Cardiac septum (tissue), 1 donor: ENCODE measurements at places on chromosomes 1 and 21. TPM values are rescaled to one million over a fixed set of nuclear protein-coding genes. Genes with fewer than 3 reads are reported as not detected.

- DNase-seq = no peak
Observed at GRCh38 chr1:101918277-101918676, 78.4 kb downstream of the OLFM3 start.

- DNase-seq = no peak
Observed at GRCh38 chr1:50841791-50842387, 118.2 kb downstream of the FAF1 start.

- no peak for DNase-seq
Observed at GRCh38 chr1:41294216-41294615, 52.1 kb upstream of the SCMH1 start.

DNA sequence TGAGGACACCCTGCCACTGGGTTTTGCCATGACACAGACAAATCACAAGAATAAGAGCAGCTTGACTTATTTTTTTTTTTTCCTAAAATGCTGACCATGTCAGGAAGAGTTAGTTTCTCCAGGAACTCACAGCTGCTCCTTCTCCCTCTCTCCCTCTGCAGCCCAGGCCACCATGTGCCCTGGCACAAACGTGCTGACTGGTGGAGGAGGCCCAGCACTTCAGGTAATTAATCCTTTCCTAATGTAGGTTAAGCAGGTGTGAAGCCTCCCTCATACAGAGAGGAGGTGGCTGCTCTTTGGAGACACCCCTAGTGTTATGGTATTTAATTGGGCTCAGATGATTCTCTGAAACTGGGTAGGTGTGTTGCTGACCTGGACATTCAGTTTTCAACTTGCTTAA is 129.8 kb upstream of the USH2A start:
- DNase-seq = no peak

GRCh38 chr1:248421384-248421783 is 18.5 kb downstream of the OR2T1 start:
- DNase-seq = no peak

DNA sequence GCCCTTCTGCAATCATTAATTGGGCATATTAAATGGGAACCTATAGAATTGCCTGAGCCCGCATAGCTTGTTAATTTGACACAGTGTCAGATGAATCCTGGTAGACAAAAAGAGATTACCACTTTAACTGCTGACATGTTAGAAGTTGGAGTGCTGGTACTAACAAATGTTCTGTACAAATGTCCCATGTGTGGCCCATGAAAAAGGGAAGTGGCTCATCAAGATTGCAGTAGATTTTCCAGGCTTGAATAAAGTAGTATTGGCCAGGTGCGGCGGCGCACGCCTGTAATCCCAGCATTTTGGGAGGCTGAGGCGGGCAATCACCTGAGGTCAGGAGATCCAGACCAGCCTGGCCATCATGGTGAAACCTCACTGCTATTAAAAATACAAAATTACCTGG is 45.6 kb downstream of the GNPAT start:
- no peak for DNase-seq

Gene SLC2A5
- 1.5 TPM for total RNA-seq

- DNase-seq = no peak
Observed at GRCh38 chr1:153852170-153852569, 70.6 kb downstream of the GATAD2B start.

GRCh38 chr1:156319664-156320063 is 18.4 kb downstream of the CCT3 start:
- no peak for DNase-seq

Gene EDN2
- 1.1 TPM for total RNA-seq

Gene CD1B
- total RNA-seq = not detected

Gene S100A1
- 1,915 TPM for total RNA-seq

- no peak for DNase-seq
Observed at GRCh38 chr1:224343679-224344078, 13.0 kb upstream of the CNIH4 start.

Gene TMPRSS3
- not detected for total RNA-seq

GRCh38 chr1:216670118-216670883 is 52.9 kb downstream of the ESRRG start:
- no peak for DNase-seq

DNA sequence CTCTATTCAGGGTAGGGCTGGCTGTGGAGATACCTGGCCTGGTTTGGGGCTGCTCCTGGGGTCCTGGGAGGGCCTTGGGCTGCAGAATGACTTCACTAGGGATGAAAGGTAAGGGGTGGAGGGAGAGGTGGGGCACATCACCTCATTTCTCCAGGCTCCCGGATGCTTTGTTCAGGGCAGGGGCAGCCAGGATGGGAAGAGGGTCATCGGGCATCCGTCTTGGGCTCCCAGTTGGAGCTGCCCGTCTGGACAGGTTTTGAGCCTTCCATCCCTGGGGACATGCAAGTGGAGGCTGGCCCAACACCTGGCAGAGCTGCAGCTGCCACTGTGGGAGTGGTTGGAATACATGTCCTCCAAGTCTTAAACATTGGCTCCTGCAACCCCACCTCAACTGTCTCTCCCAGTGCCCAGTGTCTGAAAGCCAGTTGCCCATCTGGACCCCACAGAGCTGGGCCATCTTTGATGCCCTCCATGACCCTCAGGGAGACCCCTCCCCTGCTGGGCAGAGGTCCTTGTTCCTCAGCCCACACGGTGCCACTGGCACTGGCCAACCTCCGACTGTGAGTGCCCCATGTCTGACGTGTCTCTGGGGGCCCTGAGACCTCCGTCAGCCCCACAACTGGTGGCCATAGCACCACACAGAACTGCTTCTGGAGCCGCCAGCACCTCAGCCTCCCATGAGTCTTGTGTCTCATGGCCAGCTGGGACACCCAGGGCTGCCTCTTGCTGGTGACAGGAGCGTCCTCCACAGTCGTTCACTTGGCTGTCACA is 52.8 kb downstream of the TRIM11 start:
- no peak for DNase-seq

DNA sequence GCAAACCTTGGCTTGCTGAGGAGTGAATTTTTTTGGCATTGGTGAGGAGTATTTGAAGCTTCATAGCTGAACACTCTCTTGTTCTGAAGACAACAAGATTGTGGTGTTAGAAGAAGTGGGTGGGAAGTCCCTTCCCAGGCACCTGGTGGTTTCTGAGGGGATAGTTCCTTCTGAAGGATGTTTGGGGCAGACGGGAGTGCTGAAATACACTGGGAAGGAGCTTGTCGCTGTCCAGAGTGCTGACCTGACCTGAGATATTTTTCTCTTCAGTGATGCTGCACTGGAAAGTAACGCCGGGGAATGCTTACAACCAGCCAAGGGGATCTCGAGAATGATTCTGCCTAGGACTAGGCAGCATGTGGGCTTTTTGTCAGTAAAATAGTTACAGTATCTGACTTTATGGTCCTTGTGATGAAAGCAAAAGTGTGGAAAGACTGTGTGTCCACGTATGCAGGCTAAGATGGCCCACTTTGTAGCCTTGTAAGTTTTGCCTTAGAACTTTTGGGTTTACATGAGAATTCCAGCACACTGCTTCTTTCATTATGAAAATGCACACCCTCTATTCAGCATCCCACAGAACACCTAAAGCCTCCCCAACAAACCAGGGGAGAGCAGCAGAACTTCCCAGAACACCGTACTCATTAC is 33.1 kb upstream of the NFASC start:
- no peak for DNase-seq

DNA sequence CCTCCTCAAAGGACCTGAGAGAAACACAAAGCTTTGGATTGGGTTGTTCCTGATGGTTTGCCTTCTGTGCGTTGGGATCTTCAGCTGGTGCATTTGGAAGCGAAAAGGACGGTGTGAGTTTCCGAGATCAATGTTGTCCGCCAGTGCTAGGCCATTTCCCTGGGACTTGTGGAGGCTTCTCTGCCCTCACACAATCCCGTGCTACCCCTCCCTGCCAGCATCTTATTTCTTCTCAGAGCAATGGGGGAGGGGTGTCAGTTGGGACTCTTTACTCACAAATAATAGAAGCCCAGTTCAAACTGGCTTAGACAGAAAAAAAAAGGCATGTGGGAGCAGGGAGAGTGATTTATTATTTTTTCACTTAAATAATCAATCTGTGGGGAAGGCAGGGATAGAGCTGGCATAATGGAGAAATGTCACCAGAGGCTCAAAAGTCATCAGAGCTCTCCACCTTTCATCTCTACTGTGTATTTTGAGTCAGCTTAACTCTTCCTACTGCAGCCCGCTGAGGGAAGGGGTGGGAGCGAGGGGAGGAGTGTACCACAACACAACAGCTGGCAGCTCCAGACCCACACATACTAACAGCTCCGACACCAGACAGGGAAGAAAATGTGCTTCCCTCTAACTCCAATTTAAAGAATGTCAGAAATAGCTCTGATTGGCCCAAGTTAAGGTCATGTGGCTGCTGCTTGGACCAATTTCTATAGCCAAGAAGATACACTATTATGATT is 22.4 kb downstream of the LY9 start:
- DNase-seq = no peak

Gene SLC44A5
- total RNA-seq = 3.9 TPM

DNA sequence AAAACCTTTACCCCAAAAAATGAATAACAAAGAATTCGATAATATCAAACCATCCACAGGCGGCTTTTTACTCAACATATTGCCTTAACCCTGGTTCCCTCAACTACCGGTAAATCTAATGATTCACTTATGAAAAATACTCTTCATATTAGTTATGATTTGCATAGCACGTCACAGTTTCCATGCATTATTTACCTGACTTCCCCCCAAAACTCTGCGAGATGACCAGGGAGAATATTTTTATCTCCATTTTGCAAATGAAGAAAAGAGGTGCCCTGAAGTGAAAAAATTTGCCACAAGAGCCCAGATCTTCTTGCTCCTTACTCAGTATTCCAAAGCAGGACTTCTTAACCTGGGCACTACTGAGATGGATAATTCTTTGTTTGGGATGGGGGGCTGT is 2.9 kb downstream of the JAK1 start:
- DNase-seq = no peak

Gene DUSP23
- total RNA-seq = 12.7 TPM

- no peak for DNase-seq
Observed at GRCh38 chr1:66270119-66270812, 263.7 kb upstream of the SGIP1 start.

Gene CYP4A11
- total RNA-seq = not detected

Gene LAMC1
- 104 TPM for total RNA-seq

DNA sequence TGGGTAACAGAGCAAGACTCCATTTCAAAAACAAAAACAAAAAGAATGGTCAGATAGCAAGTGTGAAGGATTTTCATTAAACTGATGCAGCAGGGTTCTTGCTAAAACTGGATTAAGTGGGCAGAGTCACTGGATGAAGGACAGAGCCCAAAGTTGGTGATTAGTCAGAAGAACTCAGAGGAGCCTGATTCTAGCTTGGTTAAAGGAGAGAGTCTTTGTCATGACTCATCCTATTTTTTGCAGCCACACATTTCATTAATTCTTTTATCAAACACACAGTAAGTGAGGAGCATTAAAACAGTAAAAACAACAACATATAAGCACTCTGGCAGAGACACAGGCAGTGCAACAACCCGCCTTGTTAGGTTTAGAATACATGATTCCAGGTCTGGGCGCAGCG is 56.0 kb upstream of the EDARADD start:
- no peak for DNase-seq

Gene TCHHL1
- not detected for total RNA-seq

GRCh38 chr1:174965362-174966007 is 34.3 kb upstream of the CACYBP start:
- DNase-seq = no peak

- no peak for DNase-seq
Observed at GRCh38 chr1:218499011-218499691, 154.0 kb downstream of the TGFB2 start.

DNA sequence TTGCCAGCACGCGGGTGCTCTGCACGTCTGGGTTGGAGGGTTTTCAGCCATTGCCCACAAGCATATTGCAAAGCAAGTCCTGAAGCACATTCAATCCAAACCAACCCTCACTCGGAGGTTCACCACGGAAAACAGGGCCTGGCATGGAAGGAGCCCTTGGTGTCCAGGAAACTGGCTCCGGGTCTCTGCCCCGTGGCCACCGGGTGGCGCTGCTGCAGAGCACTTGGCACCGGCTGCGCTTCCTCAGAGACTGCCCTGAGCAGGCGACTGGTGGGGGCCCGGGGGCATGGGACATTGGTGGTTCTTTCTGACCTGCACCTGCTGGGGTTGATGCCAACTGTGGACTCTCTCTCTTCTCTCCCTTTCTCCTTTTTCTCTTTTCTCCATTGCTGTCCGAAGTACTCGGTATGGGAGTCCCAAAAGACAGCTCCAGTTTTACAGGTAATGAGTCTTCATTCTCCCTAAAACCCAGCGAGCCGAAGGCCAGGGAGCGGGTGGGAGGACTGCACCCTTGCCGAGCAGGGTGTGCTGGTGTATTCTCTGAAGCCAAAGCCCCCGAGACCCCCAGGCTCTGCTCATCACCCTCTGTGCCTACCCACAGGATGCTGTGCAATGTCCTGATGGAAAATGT is 4.1 kb upstream of the KCNAB2 start:
- no peak for DNase-seq

DNA sequence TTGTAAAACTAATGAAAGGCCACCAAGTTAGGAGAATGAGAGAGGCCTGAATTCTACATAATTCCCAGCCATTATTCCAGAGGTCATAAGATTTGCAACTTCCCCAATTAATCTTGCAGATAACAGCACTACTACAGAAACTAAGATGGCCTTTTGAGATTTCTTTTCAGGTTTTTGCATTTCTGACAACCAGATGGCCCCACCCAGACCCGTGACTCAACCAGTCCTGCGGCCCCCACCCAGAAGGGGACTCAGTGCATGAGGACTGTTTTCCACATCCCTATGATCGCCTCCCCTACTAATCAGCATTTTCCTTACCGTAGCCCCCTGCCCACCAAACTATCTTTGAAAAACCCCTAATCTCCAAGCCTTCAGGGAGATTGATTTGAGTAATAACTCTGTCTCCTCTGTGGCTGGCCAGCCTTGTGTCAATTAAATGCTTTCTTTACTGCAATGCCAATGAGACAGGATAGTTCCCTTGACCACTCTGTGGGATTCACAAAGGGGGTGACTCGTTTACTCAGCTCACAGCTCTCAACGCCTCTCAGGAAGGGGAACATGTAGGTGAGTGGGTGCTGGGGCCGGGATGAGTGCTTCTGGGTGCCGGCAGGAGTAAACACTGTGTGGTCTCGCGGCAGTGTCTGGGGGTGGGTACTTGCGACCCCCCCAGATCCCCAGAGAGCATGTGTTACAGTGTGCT is 10.5 kb upstream of the CNIH3 start:
- no peak for DNase-seq

Gene WARS2
- total RNA-seq = 10.7 TPM

DNA sequence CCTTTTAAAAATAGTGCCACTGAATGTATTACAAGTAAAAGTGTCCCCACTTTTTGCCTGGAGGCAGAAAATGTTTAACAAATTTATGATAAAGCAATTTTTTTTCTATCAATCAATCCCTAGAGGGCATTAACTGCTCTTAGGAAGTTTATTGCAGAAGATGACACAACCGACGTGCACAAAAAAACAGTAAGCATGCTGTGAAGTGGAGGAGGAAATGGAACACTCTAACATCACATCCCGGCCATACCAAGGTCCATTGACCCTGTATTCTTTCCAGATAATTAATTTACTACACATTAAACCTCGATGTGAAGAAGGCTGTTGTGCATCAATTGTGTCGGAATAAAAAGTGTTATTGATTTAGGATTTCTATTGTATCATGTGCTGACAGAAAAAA is 264.9 kb upstream of the NR5A2 start:
- no peak for DNase-seq
